ENCODE measurements at places on chromosomes 6 and 20.

DNA sequence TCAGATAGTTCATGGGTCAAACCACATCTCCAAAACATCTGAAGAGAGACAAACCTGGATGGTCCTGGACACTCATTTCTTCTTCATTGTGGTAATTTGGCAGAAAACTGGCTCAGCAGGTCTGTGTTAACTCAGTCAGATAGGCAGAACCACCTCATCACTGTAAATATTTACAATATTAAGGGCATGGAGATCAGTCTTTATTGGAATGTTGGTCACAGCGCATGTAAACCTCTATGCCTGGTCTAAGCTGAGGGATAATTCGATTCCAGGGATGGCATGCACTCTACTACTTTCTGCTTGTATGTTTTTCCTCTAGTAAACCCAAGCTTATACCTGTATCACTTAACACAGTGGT lies 4.0 kb upstream of the TBC1D7 start:
- DNase-seq = no peak

DNA sequence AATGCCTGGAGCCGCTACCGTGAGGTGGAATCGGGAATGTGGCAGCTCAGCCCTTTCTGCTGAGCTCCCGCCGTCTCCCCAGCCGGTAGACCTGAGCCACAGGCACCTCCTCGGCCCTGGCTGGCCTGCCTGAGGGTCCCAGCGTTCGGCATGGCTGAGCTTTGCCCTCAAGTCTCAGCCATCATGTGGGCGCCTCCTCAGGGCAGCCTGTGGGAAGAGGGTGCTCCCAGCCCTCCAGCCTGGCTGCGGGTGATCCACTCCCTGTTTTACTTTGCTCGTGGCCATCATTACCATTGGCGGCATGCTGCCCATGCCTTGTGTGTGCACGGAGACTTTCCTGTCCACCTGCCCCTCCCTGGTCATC lies 329.7 kb downstream of the CDH4 start:
- no peak for DNase-seq

GRCh38 chr6:116074732-116075390 lies 14.2 kb upstream of the FRK start:
- no peak for DNase-seq

DNA sequence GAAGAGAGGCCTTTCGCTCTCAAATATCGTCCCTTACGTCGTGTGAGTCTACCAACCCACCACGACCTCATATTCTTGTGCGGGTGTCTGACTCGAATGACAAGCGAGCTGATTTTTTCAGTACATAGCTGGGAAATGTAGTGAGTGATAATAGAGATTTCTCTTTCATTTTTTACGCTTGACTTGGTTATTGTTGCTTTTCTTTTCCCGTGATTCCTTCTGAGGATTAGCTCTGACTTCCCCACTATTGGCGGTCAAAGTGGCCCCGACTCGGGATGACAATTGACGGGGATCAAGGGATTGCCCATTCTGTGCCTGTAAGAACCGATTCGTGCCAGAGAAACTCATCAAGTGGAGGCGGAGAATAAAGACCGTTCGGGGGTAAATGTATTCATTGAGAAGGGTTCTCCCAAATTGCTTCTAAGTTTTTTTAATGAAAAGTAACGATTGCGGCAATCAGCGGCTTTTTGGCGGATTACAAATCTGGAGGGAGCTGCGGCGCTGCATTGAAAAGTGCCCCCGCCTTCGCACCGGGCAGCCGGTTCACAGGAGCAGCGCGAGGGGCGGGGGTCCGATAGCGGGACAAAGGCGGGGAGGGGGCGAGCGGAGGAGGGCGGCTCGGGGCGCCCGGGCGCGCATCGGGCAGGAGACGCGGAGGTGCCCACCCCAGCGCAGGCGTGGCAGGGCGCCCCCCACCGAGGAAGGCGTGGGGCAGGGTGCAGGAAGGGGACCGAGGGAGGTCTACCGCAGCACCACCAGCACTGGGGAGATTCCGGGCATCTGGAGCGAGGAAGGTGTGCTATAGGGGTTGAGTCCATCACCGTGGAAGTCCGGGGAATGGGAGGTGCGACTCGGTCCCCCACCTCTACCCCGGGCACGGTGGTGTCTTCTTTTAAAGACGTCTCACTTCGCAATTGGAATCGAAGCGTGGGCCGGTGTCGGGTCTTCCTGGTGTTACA lies 44.5 kb upstream of the OSTM1 start:
- DNase-seq = no peak

DNA sequence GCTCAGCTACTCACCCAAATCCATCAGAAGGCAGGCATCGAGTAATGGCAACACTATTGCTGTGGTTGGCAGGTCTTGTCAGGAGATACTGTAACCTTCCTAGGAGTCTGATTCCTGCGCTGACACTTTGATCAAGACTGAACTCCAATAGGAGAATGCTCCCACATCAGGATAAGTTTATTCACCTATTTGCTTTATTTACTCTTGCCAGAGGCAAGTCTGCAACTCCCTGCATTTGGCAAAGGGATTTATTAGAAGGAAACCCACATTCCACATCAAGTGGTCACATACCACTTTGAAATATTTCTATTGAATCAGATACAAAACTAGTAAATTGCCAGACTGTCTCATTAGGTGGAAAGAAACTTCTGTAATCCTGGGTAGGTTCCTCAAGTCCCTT lies 43.5 kb downstream of the ZFAND3 start:
- no peak for DNase-seq

DNA sequence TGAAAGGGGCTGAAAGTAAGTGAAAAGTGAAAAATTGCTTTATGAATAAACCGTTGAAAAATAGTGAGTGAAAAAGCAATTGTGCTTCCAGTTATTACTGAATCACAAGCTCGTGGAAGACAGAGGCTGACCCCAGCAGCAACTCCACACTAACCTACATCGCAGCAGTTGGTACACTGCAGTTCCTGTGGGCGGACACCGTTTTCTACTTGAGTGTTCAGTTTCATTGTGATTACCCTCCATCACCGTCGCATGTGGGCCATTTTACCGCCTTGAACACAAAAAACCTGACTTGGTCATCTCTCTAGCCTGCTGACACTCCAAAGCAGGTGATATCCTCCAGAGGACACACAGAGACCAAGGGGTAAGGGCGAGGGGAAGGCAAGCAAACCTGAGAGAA lies 28.4 kb downstream of the PRDM1 start:
- no peak for DNase-seq

DNA sequence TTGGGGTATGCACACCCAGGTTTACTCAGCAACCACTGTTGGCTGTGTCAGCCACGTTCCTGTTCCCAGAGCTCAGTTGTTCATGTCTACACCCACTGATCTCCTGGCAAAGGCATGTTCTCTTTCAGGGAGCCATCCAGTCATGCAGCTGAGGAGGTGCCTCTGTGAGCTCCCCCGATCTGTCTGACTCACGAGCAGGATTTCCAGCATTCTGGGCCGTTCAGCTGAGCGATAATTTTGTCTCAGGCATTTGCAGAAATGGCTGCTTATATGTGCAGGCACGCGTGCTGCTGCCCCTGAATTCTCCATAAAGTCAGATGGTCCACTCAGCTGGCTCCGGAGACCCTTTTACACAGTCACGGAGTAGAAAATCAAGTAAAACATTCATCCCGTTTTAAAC lies 78.4 kb upstream of the IYD start:
- no peak for DNase-seq

GRCh38 chr6:114125576-114125975 lies 154.6 kb upstream of the HDAC2 start:
- DNase-seq = no peak

DNA sequence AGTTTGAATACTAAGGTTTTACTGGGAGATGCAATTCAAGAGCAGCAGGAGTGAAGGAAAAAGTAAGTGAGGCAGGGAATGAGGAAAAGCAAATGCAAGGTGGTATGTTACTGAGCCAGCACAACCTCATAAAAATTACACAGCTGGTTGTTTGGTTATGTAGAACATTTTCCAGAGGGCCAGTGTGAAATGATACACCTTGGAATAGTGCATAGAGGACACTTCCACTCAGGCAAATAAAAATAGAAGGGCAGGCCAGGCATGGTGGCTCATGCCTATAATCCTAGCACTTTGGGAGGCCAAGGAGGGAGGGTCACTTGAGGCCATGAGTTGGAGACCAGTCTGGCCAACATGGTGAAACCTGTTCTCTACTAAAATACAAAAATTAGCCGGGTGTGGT lies 43.4 kb upstream of the POPDC3 start:
- DNase-seq = no peak

DNA sequence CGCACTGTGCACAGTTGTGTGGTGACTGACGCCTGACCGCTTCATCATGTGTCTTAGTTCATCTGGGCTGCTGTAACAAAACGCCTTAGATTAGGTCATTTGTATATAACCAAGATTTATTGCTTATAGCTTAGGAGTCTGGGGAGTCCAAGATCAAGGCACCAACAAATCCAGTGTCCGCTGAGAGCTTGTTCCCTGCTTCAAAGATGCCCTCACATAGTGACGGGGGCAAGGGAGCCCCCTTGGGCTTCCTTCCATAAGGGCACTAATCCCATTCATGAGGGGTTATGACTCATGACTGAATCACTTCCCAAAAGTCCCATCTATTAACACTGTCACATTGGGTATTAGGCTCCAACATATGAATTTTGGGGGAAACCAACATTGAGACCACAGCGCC lies 34.6 kb downstream of the CYP24A1 start:
- DNase-seq = no peak

DNA sequence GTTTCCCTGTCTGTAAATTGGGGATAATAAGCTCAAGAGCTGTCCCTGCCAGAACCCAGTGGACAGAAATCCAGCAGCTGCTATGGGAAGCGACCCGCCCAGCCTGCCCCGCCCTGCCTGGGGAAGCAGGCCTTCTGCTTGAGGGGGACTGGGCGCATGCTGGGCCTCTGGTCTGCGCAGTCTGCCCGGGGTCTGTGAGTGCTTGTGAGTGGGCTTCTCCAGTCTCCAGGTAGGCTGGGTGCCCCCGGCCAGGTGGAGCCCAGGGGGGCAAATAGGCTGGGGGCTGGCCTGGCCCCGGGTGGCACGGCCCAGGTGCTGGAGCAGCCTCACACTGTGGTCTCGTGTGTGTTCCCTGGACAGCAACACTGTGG lies 648 bp upstream of the RBBP8NL start:
- DNase-seq = no peak

- DNase-seq = no peak
These were observed 491.3 kb downstream of the MAFB start for GRCh38 chr20:40197691-40198090.

- no peak for DNase-seq
These were observed 17.7 kb downstream of the PCIF1 start for GRCh38 chr20:45951925-45952834.

GRCh38 chr20:45817376-45818194 lies 5.1 kb downstream of the UBE2C start:
- DNase-seq = no peak

DNA sequence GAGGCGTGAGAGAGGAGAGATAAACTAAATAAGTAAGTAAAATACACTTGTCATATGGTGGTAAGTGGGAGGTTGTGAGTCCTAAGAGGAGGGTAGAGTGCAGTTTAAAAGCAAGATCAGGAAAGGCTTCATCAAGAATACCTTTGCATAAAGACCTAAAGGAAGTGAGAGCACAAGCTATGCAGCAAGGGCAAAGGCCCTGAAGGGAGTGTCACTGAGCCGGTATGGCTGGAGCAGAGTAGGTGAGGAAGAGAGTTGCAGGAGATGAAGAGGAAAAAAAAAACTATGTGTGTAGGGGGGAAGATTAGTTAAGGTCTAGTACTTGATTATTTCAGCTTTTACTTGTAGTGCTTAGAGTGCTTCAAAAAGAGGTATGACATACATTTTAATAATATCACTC lies 11.0 kb downstream of the DNAAF9 start:
- DNase-seq = no peak

DNA sequence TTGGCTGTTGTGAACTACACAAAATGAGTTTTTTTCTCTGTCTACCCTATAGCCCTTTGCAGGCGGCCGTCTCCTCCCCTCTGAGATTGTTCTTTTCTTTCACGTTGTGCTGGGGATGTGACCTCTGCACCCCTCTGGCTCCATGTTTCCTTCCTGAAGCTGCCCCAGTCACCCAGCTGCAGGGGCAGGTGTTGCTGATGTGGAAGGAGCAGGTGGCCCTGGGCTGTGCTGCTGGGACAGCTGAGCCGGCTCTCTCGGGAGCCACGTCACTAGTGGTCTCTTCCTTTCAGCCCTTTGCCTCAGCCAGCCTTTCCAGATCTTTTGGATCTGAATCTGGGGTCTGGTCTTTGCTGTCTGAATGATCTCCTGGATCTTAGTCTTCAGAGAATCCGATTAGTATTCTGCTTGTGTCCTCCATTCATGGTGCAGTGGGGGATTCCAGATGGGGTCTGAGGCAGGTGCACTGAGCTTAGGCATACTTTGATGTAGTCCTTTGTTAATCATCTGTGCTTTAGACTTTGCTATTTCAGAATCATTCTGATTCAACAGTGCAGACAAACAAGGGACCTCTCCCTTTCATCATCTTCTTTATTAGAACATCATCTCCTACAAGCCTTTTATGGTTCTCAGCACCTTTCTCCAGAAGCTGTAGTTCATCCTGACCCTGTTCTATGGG lies 31.4 kb downstream of the TMEM181 start:
- DNase-seq = no peak

DNA sequence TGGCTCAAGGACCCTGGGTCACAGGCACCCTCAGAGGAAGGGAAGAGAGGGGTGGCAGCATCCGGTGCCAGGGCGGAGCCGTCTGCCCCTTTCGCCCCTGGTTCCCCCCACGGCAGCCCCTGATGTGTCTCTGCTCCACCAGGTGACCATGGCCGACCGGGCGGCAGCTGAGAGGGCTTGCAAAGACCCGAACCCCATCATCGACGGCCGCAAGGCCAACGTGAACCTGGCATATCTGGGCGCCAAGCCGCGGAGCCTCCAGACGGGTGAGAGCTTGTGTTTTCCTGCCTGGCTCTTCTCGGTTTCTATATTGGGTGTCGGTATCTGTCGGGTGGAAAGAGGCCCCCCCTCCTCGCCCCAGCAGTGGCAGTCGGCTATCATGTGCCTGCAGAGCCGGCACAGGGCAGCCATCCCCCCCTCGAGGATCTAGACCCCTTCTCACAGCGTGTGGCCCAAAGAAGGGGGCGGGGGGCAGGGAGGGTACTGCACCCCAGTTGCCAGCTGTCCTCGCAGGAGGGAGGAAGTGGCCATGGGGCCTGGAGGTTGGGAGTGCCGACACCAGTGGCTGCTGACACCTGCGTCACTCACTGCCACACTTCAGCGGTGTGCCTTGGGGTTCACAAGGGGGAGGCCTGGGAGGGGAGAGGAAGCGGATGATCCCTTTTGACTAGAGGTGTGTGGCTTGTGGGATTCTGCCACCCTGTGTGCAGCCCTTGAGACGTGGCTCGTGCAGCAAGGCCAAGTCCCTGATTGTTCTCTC lies 1.5 kb downstream of the RBM38 start:
- no peak for DNase-seq
